Cortex of kidney (tissue), 1 donor: ENCODE measurements at places on chromosomes 16 and 17.

GRCh38 chr17:33506889-33507650, 214.0 kb upstream of the ASIC2 start:
- no peak for DNase-seq

GRCh38 chr17:82497483-82498405, 21.8 kb upstream of the FOXK2 start:
- DNase-seq, result no peak

DNA sequence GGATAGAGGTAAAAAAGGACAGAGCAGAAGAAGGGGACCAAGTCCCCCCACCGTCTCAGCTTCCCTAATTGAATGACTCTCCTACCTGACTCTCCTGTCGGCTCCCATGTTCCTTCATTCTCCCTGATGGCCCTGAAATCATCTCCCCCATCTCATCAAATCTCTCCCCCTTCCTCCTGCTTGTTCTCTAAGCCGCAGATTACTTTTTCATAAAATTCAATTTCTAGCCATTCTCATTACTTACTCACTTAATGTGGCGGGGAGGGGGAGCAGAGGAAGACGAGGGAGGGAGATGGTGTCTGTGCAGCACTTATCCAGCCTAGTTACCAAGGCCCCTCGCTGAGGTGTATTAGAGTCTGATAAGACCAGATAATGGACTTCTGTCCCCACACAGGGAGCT, 161.5 kb downstream of the CCT6B start:
- no peak for DNase-seq

DNA sequence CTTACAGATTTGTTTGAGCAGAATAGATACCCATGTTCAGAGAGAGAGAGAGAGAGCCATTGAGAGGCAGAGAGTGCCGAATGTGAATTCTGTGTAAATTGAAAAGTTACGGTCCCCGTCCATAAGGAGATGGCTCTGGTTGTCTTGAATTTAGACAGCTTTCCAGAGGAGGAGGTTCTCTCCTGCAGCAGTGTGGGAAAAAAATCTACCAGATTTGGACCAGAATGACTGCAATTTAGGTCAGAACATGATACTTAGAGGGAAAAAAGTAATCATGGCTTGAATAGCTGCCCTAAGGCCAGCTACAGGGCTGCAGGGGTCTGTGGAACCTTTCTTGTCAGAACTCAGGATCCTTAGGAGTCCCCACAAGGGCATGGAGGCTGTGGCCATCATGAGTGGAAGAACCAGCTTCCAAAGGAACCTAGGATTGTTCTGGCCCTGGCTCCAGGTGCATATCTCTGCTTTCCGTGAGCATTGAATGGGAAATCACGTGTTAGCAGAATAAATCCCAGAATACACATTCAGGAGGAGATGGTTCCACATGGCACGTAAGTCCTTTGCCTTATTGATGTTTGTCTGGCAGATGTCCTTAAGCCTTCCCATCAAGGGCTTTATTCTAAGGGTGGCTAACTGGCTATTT, 13.0 kb downstream of the PITPNC1 start:
- no peak for DNase-seq

GRCh38 chr17:82871776-82872561, 32.1 kb upstream of the ZNF750 start:
- DNase-seq, result no peak

DNA sequence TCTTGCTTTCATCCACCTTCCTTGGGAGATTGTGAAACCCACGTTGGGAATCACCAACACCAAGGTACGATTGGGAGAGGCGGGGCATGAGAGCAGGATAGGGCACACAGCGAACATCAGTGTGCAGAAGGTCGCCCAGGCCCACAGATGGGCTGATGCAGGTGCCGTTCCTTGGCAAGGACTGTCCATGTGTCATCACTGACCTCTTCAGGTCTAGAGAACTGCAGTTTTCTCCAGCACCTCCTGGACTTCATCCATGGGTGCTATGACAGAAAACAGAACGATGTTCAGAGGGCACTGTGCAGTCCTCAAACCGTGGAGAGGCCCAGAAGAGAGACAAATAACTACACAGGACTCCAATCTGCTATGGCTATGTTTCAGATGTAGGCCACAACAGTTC, 23.9 kb upstream of the TAT start:
- no peak for DNase-seq

DNA sequence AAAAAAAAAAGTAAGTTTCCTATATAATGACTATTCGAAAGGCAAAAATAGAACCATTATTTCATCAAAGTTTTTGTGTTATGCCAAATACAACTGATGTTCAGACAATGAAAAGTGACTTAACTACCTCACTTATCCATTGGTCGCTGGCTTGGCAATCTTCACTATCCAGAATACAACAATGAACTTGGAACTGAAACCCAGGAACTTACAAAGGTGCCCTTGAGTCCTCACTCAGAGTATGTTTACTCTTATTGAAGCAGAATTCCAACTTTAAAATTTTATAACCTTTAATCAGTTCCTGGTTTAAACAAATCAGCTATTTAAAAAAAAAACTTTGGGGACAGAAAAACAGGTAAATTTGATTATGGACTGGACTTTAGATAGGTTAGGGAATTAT, 34.1 kb downstream of the HELZ start:
- no peak for DNase-seq

GRCh38 chr16:72940886-72941285, 107.0 kb downstream of the ZFHX3 start:
- DNase-seq, result no peak

DNA sequence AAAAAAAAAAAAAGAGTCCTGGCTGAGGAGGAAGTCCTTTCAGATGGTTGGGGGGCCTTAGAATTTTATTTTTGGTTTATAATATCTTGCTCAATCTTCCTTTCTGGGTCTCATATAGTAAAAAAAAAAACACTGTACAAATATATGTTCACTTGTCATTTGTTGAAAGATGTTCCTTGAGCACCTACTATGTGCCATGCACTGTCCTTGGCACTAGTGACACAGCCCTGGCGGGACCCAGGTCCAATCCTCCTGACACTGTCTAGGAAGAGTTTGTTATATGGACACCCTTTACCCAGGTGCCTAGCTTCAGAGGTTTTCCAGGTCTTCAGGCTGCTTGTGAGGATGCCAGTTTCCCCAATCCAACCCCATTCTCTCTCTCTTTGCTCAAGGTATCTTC, 2.0 kb downstream of the CHST4 start:
- no peak for DNase-seq

DNA sequence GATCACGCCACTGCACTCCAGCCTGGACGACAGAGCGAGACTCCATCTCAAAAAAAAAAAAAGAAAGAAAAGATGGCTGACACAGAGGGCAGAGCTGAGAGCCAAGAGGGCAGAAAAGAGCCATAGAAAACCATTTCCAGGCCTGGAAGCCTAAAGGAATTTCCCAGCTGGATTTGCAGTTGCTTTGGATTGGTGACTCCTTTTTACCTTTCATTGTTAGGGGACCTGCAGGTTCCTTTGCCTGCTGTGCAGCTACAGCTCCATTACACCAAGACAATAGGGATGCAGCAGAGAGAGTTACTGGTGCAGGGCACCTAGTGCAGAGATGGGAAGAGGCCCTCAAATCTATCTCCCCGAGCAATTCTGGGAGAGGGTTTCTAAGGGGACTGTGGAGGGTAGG, 18.4 kb downstream of the ZNF668 start:
- no peak for DNase-seq

DNA sequence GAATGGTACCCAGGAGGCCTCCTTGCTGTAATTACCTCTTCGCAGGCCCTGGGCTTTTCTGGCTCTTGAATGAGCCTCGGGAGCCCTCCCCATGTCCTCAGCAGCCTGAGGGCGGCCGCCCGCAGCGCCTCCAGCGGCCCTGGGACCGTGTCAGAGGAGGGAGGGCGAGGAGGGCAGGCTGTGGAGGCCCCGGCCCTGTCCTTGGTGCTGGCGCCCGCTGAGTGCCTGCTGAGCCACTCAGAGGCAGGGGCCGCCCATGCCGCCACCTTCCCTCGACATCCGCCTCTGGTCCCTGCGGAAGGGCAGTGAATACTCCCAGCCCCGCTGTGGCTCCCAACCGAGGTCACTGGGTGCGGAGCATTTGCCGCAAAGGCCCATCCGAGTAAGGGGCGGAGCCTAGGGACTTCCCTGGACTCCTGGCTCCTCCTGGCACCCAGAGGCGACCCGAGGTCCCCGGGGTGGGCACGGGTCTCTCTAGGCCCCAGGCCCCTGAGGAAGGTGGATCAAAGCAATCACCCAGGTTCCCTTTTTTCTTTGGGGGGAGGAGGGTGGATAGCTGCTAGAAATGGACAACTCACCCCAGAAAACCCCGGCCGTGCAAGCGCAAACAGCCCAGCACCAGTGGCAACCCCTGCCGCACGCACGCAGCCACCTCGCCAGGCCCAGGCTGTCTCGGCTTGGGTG, 2.8 kb downstream of the RBFOX3 start:
- DNase-seq, result no peak

- DNase-seq, result no peak
Observed at GRCh38 chr17:67602974-67603373, 114.8 kb upstream of the NOL11 start.

- DNase-seq, result no peak
Observed at GRCh38 chr17:74922172-74922571, 883 bp downstream of the USH1G start.

- no peak for DNase-seq
Observed at GRCh38 chr16:63975669-63976068, 1146.2 kb downstream of the CDH11 start.
